ENCODE measurements at places on chromosomes 7 and 10.

- DNase-seq: no peak
Observed at GRCh38 chr7:7122701-7123281, 59.6 kb upstream of the C1GALT1 start.

- no peak for DNase-seq
Observed at GRCh38 chr10:74292871-74293427, 141.9 kb downstream of the ADK start.

DNA sequence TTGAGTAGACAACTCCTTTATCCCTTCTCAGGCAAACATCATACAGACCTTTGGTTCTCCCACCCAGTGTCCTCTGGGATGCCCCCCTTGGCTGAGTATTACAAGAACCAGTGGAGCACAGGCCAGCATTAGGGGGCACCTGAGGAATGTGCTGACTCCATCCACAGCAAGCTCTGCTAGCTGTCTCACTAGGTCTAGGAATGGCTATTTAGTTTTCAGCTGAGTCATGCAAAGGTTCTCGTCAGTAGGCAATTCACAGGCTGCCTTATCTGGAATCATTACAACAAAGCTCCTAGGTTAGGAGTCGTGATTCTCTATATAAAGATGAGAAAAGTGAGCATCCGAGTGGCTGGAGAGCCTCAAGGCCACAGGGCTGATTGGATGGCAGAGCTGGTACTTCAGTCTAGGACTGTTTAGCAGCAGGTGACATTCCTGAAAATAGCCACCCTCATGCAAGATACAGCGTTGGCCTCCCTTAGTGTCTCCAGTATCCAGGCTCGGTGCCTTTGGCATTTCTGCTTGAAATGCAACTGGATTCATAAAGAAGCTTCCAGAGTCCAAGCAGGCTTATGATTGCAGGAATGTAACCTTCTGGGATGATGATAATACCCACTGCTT is 75.8 kb downstream of the CDCA7L start:
- DNase-seq: no peak

DNA sequence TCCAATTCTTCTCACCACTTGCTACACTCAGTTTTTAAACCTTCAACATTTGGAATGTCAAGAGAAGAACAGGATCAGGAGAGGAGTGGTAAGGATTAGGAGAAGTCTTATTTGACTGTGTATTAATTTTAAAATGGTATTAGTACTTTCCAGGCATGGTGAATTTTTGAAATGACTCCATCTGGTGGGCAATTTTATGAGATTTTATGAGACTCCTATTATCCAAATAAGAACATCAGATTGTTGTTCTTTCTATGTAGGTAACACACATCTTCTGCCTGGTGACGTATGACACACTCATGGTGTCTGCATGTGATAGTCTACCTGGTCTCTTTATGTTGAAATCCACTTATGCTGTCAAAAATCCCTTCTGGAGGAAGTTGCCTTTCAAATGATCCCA is 51.0 kb downstream of the SLC13A1 start:
- no peak for DNase-seq

- no peak for DNase-seq
Observed at GRCh38 chr7:26603631-26604030, 260.8 kb downstream of the SKAP2 start.

DNA sequence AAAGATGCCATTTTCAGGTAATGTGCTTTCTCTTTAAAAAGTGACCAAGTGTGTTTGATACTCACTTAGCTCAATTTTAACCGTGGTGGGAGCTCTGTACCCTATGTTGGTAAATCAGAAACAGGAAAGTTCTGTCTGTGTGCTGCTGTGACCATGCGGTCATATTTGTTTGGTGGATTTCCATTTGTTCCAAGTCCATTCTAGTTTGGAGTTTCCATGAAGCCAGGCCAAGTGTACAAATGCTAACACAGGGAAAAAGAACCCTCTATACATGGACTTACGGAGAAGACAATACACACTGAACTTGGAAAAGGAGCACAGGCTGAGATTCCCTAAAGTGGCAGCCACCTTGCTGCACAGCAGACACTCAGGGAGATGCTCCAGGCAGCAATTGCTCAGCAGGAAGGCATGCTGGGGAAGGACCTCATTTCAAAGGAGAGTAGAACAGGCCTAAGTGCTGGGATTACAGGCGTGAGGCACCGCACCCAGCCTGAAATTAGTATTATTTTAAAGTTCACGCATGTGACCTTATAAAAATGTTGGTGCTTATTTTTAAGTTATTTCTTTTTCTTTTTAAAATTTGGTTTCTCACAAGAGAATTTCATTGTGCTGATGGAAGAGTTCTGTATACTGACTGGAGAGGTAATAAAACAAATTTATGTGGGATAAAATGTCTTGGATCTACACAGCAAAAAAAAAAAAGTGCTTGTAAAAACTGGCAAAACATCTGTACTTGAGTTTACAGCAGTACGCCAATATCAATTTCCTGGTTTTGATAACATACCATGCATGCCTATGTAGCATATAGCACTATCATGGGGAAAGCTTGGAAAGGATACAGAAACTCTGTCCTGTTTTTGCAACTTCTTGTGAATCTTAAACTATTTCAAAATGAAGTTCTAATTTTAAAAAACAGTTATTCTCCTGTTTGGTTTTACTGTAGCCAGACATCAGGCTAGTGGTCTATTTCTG is 436.2 kb downstream of the KCNMA1 start:
- no peak for DNase-seq

GRCh38 chr10:123395906-123396305 is 241.7 kb downstream of the BUB3 start:
- DNase-seq: no peak

GRCh38 chr7:111384065-111384891 is 178.0 kb downstream of the IMMP2L start:
- no peak for DNase-seq

DNA sequence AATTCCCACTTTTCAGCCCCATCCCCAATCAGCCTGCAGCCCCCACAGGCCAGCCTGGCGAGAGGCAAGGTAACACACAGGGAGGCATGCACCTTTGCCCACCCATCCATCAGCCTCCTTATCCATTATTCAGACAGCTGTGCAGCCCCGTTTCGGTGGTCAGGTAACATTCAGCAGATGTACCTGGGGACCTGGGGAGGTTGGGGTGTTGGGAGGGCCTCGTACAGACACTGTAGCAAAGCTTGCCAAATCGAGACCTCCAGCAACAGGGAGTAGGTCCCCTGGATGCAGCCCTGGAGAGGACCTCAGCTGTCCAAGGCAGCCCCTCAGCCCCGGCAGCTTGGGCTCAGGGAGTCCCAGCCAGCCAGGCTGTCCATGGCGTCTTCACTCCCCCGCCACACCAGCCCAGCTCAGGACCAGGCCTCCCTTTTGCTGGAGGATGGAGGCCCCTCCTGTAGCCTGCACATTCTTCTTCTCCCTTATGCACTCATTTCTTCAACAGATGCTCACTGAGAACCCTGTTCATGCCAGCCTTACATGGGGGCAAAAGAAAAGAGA is 8.5 kb upstream of the DRGX start:
- DNase-seq: no peak

DNA sequence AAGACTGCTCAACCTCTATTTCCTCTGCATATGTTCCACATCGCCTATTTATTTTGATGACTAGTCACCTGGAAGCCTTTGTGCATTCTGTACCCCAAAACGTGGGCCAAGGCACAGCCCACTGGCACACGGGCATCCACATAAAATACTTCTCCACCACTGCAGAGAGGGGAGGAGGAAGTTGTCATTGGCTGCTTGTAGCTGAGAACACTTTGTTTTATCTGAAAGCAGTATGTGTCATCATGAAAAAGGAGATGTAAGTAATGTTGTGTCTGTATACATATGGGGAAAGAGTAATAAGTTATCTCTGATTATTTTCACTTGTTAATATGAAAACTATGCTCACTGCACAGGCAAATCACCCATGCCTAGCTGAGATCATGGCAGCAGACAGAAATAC is 48.2 kb upstream of the AMPH start:
- DNase-seq: no peak

DNA sequence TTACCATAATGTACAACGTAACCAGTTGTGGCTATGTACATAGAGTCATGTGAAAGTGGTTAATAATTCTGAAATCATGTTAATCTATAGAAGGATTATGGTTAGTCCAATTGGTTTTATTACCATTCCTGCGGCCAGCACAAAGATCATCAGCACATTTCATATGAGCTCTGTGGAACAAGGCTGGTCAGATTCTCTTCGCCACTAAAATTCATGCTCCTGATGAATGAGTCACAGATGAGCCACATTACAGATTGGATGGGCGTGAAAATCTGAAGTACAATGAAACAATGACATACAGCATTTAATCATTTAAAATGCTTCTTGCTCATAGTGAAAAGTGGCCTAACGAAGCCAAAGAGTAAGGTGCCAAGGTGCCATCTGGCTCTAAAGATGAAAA is 716.2 kb upstream of the PHF14 start:
- no peak for DNase-seq

- no peak for DNase-seq
Observed at GRCh38 chr7:100008525-100008924, 6.9 kb upstream of the ZKSCAN1 start.

- no peak for DNase-seq
Observed at GRCh38 chr10:78923647-78924318, 145.0 kb upstream of the ZMIZ1 start.

GRCh38 chr10:123967626-123968243 is 76.1 kb upstream of the CPXM2 start:
- DNase-seq: peak; percentile 76

DNA sequence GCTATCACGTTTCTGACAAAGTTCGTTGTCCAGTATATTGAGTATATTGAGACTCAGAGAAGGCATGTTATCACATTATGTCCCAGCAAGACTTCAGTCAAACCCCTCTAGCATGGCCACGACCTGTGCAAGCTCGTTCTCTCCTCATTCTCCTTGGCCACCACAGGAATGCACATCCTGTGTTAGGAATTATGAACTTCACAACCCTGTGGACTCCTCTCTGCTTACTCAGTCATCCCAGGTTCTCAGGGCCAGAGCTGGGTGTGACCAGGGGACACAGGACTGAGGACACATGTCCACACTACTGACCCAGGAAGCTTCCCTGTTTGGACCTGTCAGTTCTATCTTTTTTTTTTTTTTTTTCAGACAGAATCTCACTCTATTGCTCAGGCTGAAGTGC is 4.4 kb downstream of the SH2D4B start:
- no peak for DNase-seq

GRCh38 chr7:18913106-18913505 is 204.3 kb downstream of the TWIST1 start:
- no peak for DNase-seq

GRCh38 chr10:99296605-99297004 is 32.6 kb upstream of the CNNM1 start:
- no peak for DNase-seq

DNA sequence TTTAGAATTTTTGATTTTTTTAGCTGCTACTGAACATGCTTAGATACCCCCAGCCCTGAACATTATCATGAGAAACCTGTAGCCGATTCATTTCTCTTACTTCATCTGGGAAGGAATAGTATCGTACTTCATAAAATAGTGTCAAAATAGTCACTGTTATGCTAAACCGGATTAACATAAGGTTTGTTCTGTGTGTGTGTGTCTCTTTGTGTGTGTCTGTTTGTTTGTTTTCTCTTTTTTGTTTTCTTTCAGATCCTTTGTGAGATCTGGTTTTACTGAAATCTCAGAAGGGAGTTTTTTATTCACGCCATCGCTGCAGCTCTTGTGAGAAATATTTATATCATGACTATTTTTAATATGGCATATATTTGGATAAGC is 761 bp downstream of the LGI1 start:
- no peak for DNase-seq

DNA sequence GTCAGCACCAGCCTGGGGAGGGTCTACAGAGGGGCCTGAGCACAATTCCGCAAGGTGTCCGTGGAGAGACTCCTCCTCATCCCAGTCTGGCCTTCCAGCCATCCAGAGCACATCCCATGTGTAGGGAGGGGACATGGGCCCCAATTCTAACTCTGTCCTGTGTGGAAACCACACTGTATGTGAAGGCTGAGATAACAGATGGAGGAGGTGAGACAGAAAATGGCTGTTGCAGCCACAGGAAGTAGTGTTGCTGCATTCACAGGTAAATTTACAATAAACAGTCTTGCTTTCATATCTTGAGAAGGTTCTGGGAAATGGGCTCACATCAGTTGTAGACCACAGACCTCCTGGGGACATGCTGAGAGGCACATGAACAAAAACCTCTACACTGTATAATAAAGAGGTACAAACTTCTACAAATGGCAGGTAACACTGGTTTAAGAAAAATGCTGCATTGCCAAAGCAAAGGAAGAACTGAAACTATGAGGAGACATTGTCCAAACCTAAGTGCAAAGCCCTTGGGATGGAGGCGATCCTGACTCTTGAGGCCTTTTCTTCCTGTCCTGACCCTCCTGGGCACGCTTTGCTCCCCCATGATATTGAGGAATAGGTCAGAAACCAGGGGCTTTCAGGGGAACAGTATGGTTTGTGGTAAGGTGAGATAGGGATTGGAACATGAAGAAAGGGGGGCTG is 21.6 kb upstream of the GIMAP2 start:
- DNase-seq: no peak

- no peak for DNase-seq
Observed at GRCh38 chr7:36637417-36637816, 86.9 kb downstream of the AOAH start.

DNA sequence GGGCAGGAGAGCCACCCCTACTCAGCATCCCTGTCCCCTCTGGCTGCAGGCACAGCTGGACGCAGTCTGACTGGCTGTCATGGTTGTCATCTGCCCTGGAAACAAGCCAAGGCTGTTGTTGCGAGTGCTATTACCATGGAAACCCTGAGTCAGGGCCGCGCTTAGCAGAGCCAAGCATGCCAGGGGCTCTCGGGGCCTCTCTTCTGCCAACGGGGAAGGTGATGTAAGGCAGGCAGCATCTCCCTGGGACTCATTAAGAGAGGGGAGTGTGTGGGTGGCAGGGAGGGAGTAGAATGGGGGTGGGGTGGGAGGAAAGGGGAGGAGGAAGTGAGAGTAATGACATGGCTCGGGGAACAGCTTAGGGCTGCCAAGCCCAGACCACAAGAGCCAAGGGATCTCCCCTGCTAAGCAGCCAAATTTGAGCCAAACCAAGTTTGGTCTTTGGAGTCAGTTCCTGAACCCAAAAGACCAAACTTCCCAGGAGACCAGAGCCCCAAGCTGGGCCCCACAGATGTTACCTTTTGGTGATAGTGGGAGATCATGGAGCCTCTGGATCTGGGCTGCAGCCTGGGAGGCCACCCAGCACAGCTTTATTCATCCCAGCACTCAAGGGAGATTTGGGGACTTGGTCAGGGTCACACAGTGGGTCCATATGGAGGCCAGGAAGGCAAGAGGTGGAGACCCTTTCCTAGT is 67.6 kb downstream of the TMEM130 start:
- DNase-seq: no peak

GRCh38 chr10:15632456-15633091 is 87.1 kb downstream of the ITGA8 start:
- no peak for DNase-seq
